ENCODE measurements at places on chromosomes 12 and 14. TPM values are rescaled to one million over a fixed set of nuclear protein-coding genes. Genes with fewer than 3 reads are reported as not detected.

- DNase-seq, result no peak
These were observed 113.0 kb downstream of the ZFP36L1 start for GRCh38 chr14:68679746-68680467.

- DNase-seq, result no peak
These were observed 45.6 kb downstream of the PITPNM2 start for GRCh38 chr12:123105211-123105826.

DNA sequence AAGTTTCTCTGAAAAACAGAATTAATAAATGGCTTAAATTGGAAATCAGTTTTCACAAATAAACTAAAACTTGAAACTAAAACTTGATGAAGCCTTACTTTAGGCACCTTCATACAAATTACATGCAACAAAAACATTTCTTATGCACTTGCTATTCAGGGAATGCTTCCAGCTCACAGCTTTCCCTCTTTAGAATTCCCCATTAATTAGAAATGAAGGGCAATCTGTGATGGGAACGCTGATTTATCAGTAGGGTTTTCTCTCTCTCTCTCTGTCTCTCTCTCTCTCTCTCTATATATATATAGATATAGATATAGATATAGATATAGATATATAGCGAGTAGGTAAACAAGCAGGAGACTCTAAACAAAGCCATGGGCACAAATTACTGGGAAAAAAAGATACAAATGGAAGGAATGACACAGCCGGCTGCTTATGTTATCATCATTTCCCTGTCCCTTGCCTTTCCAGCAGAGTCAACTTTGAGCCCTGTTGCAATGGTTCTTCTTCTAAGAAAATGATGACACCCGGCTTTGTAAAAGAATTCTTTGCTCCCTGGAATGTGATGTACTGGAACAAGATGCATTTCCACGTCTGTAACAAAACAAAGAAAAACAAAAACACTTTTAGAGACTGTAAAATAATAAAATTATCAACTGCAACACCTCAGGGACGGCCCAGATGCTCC lies 1121.6 kb upstream of the TMEM132C start:
- DNase-seq, result no peak

DNA sequence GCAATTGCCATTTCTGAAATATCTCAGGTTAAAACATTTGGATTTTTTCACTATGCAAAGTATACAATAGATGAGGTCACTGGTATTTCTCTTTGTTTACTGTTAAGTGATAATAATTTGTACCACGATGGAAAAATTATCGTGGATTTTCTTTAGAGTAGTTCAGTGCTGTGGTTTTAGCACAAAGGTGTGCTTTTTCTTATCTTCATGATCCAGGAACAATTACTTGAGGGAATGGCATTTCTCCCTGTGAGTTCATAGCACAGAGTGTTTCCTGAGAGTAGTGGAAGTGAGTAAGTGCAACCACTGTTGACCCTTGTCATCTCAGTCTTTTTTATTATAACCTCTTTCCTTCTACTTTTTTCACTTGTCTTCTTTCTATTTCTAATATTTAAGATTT lies 86.8 kb downstream of the FGD4 start:
- no peak for DNase-seq

- DNase-seq, result no peak
These were observed 40.8 kb downstream of the ANO6 start for GRCh38 chr12:45256721-45257120.

GRCh38 chr14:32403021-32403420 lies 73.9 kb downstream of the AKAP6 start:
- DNase-seq, result no peak

RPGRIP1 gene
- total RNA-seq, result not detected

ABHD12B gene
- not detected for total RNA-seq

DNA sequence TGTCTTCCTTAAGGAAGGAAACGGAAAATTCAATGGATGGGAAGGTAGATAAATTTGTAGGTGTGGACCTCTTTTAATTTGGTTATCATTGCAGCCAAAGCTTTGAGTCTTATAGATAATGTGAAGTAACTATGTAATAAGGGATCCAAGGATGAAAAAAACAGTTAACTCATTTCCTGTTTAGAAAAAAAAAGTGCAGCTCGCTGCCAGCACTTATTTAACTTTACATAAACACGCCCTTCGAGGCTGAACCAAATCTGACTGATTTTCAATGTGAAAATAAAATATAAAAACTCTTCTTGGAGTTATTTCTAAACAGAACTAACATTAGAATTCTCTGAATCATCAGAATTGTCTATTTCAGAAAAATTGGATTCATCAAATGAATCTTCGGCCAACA lies 7.0 kb downstream of the NUBPL start:
- DNase-seq, result no peak

SLC4A8 gene
- 13.6 TPM for total RNA-seq

- no peak for DNase-seq
These were observed 320.7 kb upstream of the ATP2B1 start for GRCh38 chr12:90029317-90029716.

DNA sequence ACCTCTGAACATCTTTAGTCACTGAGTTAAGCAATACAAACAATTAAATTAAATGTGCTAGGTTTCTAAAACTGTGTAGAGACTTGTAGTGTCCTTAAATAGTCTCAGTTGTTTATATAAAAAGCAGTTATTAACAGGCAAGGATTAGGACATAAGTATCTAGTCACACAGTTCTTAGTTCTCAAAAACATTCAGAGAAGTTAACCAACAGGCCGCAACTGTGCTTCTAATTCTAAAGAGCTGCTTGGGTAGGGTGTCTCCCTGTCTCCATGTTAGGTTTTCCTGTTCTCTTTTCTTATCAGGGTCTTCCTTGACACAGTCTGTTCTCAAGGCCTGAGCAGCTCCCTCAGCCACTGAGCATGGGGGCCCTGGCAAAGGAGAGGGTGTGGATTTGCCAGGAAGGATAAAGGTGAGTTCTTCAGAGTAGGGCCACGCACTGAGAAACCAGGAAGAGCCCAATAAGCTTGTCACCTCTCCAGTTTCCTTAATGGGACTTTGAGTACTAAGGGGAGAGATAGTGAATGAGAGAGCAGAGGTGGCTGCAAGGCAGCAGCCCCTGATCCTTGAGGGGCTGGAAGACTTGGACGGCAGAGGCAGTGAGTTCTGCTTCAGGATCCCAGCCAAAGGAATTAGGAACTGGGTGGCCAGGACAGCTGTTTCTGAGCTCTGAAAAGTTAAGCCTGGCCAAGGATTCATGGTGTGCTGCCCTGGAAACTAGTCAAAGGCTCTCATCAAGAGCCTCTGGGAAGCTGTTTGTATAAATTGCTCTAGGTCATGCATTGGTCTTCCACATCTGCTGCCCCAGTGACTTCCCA lies 177.3 kb downstream of the MYRFL start:
- no peak for DNase-seq

LRTM2 gene
- not detected for total RNA-seq

- no peak for DNase-seq
These were observed 81.2 kb upstream of the RAP1B start for GRCh38 chr12:68529466-68529865.

DNA sequence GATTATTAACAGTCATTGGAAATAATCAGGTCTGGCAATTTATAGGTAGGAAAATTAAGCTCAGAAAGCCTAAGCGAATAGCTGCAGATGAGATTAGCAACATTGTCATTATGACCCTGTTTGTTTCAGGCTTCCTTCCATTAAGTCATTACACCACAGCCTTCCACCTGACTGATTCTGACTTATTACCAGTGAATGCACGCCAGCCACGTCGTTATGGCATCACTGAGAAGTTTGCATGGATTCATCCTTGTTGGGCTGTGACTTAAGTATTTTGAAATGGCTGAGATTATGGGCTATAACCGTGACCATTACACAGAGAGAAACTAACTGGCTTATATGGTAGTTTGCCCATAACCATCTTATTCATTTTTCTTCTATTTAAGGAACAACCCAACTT lies 18.6 kb downstream of the RASSF8 start:
- no peak for DNase-seq

DNA sequence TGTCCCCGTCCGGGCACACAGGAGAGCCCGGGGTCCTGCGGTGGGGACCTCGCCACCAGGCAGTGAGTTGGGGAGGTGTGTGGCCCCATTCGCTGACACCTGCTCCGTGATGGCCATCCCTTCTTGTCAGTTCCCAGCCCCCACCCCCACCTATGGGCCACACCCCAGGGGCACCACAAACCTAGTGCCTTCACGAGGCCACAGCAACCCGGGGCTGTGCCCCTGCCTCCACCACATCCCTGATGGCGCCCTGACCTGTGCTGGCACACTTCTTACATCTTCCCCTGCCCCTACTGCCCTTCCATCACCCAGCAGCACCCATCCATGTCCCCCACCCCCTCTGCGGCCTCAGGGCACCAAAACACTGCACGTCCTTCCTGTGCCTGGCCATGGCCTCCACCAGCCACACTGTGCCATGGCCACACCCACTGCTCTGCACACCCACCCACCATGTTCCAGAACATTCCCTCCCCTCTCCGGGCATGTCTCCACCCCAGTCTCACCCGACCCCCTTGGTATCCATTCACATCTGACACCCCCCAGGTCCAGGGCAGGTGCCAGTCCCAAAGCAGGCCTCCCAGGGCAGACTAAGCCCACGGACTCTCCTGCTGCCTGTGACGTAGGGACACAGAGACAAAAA lies 24.4 kb downstream of the JAG2 start:
- DNase-seq, result no peak

DNA sequence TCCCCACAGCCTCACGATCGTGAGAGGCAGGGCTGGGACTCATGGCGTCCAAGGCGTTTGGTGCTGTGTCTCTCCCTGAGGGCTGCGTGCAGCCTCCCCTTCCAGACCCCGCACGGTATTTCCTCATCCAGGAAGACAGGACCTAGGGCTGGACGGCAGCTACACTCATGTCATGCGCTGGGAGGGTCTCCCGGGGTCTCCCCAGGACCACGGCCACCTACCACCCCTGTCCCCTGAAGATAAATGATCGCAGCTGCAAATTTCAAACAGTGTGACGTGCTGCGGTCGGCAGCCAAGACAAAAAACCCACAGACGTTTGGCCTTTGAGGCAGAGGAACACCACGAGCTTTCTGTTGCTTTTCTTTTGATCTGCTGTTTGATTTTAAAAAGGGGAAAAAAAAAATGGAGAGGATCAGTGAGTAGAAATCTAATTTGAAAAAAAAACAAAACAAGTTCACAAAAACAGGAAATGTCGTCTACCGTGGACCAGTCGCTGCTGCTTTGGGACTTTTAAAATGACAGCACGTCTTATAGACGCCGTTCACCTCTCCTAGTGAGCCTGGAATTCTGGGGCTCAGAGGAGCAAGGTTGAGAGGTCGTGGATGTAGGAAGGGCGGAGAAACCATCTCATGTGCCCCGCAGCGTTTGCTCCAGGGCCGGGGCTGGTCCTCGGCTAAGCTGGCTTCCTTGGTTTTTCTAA lies 237.6 kb downstream of the SLC41A2 start:
- DNase-seq, result peak; percentile 46

- no peak for DNase-seq
These were observed 68.9 kb downstream of the NCOR2 start for GRCh38 chr12:124498275-124499189.
